ENCODE measurements at places on chromosomes 13 and 19.

DNA sequence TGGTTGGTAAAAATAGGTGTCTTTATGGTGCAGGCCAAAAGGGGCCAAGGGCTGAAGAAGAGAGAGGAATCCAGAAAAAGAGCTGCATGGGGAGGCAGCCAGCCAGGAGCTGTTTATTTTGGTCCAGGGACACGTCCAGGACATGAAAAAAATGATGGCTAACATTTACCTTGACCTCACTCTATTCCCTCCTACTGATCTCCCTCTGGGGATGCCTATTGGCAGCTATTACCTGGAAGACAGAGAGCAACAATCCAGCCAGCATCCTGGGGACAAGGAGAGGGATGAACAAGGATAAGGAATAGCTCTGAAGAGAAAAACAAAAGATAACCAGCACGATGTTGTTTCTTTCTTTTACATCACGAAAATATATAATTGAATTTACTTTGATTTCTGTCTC is 1599.6 kb downstream of the SLITRK5 start:
- no peak for DNase-seq

DNA sequence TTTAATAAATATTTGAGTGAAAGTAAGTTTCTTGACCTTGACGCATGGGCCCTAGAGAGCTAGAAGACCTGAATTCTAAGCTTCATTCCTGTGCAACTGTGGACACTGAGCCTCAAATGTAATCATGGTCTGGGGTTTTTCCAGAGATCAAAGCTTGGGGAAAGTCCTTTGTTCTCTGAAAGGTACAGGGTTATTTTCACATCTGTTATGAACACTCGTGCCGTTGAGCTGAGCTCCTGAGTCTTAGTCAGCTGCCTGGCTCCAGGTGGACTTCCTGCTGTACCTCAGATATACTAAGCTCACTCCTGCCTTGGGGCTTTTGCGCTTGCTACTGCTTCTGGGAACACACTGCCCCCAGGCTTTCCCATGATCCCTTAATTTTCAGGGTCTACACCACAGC is 7.5 kb upstream of the ZBTB32 start:
- DNase-seq: no peak

GRCh38 chr13:23463661-23464060 is 30.2 kb upstream of the SACS start:
- DNase-seq: no peak

DNA sequence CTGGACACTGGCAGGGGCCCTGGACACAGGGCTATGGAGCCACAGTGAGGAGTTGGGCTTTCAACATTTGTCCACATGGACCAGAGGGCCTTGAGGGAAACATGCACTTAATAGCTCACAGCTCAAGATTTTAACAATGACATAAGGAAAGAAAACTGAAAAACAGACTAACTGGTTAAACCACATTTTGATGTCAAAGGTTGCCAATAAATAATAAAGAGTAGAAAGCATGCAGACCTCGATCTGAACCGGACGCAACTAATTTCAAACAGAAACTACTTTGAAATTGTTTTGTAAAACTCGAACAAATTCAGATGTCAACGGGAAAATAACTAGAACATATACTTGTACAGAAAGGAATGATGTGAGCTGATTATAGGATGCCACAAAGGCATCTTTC is 15.5 kb upstream of the ZNF888 start:
- DNase-seq: no peak

DNA sequence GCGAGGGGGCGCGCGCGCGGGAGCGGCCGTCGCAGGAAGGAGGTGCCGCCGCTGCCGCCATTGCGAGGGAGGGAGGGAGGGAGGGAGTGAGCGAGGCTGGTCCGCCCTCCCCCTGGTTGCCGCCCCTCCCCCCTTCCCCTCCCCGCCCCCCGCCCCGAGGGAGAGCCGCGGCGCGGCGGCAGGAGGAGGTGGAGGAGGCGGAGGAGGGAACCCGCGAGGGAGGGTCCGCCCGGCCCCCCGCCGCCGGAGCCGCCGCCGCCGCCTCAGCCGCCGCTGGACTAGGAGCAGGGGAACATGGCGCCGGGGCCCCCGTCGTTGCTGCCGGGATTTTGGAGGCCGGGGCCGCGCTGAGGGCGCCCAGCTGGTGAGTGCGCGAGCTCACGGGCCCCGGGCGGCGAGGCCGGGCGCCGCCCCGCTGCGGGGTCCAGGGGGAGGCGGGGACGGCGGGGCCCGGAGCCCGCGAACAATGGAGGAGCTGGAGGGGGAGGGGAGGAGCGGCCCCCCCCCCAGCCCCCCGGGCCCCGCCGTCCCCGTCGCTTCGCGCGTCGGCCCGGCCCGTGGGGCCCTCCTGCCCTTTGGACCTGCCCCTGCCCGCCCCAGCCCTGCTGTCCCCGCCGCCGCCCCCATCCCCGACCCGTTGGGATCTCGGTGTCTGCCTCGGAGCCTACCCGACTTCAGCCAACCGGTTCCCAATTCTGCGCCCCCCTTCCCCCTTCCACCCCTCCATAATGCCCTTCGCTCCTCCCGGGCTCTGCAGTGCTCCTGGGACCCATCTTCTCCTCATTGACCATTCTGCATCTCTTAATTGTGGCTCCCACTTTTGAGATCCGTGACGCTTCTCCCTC is at the start of gene ARHGAP35:
TSS of gene ARHGAP35 (plus strand) at position 152 of the 845 bp plus-strand sequence. CDS start 57,679 bp downstream, outside the sequence.
- DNase-seq: peak; percentile 81

GRCh38 chr13:66689628-66690027 is 540.5 kb downstream of the PCDH9 start:
- no peak for DNase-seq

- DNase-seq: no peak
Measured at GRCh38 chr19:5809053-5809452, 4.2 kb downstream of the NRTN start.

DNA sequence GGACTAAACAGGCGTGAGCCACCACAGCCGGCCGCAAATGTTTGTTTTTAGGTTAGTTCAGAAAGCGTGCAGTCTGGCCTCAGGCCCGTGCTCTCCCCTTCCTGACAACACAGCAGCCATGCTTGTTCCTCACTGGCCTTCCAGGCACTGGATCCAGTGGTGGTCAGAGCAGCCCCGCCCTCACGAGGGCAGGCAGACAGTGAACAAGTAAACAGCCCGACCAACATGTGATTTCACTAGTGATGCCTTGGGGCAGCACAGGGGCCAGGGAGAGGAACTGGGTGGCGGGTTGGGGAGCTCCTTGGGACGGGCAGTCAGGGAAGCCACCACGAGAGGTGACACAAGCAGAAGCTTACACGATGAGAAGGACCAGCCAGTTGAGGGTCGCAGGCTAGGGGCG is 40.8 kb downstream of the CAPN12 start:
- no peak for DNase-seq

DNA sequence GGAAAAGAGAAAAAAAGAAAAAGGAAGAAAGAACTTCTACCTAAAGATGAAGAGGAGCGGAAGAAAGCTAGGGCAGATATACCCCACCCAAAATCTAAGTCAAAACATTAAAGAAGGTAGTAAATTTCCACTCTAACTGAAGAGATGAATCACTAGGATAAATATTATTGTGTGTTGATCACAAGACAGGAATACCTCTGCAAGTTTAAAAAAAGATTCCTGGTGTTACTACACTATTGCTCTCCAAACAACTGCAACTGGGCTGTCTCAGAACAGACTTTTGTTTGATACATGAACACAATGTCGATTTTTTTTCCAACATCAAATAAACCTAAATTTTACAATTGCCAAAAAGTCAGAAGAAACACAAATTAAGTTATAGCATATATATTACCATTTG is 6.8 kb downstream of the HSPH1 start:
- no peak for DNase-seq

GRCh38 chr19:13974073-13974472 is 21.8 kb downstream of the DCAF15 start:
- peak; percentile 23 for DNase-seq

GRCh38 chr13:76293346-76293745 is 592.9 kb downstream of the KCTD12 start:
- DNase-seq: no peak

GRCh38 chr13:66958611-66959010 is 271.5 kb downstream of the PCDH9 start:
- no peak for DNase-seq

DNA sequence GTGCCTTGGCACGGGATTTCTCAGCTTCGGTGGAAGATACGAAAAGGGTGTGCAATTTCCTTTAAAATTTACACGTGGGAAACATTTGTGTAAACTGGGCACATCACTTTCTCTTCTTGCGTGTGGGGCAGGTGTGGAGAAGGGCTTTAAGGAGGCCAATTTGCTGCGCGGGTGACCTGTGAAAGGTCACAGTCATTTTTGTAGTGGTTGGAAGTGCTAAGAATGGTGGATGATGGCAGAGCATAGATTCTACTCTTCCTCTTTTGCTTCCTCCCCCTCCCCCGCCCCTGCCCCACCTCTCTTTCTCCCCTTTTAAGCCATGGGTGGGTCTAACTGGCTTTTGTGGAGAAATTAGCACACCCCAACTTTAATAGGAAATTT is 7.2 kb downstream of the SLITRK5 start:
- no peak for DNase-seq

DNA sequence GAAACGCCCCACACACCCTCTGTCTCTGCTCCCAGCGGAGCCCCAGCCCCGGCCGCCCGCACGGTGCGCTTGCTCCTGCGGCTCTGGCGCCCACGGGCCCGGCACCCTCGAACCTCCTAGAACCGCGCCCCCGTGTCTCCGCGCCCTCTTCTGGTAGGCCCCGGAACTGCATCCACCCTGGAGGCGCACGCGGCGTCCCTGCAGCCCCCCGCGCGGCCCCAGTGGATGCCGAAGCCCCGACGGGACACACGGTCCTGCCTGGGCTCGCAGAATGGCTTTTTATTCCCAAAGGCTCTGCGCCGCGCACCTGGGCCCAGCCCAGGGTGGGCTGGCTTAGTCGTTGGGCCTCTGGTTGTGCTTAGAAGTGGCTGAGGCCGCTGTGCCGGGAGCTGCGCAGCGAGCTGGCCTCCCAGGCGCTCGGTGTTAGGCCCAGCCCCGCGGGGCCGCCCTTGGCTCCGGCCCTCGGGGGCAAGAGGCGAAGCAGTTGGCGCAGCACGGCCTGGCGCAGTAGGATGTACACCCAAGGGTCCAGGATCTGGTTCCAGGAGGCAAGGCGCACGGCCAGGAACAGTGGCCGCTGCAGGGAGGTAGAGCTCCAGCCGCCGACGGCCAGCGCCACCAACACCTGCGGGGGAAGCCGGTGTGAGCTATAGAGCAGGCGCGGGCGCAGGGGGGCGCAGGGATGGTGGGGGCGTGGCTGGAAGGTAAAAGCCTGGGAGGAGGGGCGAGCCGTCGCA is 2.8 kb downstream of the PTGER1 start:
- peak; percentile 90 for DNase-seq

GRCh38 chr13:108734676-108735075 is 105.3 kb downstream of the MYO16 start:
- no peak for DNase-seq

- DNase-seq: no peak
Measured at GRCh38 chr13:48502601-48503319, 30.1 kb downstream of the RCBTB2 start.

GRCh38 chr19:45195764-45196163 is 17.2 kb downstream of the BLOC1S3 start:
- DNase-seq: no peak

DNA sequence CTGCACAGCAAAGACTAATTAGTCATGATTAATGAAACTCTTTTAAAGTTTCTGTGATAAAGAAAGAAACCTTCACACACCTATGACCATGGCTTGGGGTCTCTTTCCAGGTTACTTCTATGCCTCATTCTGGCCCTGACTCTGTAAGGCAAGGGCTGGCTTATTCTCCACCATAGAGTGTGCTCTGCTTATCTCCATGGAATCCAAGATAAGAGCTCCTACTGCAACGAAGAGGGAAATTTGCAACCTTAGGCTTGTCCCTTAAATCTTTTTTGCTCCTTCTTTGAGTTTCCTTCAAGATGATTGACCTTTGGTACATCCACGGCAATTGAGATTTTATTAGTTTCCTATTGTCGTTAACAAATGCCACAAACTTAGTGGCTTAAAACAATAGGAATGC is 239.9 kb downstream of the SPRY2 start:
- DNase-seq: no peak

DNA sequence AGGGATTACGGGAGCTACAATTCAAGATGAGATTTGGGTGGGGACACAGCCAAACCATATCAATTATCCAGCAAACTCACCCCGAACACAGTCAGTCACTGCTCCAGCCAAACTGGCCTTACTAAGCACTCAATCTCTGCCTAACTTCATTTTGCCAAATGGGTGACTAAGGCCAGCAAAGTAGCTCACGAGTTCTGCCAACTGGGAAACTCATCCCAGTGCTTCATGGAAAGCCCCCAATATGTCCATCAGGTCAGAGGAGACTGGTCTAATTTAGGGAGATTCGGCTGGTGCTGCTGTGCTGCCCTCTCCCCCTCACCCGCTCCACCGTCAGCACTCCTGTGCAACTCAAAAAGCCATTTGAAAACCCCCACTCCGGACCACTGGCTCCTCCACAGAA is 324.0 kb downstream of the FOXO1 start:
- DNase-seq: no peak

GRCh38 chr13:45662162-45662561 is 40.0 kb upstream of the CBY2 start:
- DNase-seq: no peak

DNA sequence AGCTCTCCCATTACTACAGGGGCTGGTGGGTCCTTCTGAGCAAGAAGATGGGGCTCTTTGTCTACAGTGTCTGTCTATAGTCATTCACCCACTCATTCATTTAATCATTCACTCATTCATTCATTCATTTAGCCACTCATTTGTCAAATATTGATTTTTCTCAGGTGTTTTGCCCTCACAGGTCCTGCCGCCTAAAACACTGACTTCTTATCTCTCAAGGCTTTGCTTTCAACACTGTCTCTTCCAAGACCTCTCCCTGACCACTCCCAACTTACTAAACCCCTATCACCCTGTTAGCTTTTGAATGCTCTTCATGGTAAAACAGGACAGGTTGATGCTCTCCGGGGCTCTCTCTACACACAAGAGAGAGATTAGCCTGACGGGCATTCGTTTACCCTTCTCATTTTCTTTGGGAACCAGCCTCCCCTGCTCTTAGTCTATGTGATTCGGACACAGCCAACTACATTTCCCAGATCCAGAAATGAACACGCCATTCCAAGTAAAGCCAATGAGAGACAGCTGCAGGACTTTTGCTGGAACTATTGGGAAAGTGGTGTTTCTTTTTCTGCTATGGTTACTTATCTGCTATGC is 22.7 kb downstream of the FAM187B start:
- DNase-seq: no peak

GRCh38 chr13:83223546-83223945 is 658.7 kb downstream of the SLITRK1 start:
- no peak for DNase-seq

DNA sequence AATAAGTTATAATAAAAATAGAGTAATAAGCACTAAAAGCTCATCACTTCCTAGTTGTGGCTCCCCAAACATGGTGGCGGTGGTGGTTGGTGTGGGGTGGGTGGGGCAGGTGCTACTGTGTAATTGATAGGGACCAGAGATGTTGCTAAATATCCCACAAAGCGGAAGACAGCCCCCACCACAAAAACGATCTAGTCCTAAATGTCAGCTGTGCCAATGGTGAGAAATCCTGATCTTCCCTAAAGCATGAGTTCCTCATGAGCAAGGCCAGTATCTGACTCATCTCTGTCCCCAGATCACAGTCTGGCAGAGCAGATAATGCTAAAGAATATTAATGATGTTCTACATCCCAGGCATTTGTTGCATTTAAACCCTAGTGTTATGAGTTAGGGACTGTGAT is 1.9 kb upstream of the EDDM13 start:
- no peak for DNase-seq

- no peak for DNase-seq
Measured at GRCh38 chr13:95087746-95088305, 213.4 kb downstream of the ABCC4 start.
